ENCODE measurements at places on chromosomes 3 and 15. TPM values are rescaled to one million over a fixed set of nuclear protein-coding genes. Genes with fewer than 3 reads are reported as not detected.

MGLL gene
- 31.9 TPM for total RNA-seq

MYLK gene
- 213 TPM for total RNA-seq

- no peak for DNase-seq
These were observed 151.6 kb downstream of the IL5RA start for GRCh38 chr3:2958551-2958950.

DNA sequence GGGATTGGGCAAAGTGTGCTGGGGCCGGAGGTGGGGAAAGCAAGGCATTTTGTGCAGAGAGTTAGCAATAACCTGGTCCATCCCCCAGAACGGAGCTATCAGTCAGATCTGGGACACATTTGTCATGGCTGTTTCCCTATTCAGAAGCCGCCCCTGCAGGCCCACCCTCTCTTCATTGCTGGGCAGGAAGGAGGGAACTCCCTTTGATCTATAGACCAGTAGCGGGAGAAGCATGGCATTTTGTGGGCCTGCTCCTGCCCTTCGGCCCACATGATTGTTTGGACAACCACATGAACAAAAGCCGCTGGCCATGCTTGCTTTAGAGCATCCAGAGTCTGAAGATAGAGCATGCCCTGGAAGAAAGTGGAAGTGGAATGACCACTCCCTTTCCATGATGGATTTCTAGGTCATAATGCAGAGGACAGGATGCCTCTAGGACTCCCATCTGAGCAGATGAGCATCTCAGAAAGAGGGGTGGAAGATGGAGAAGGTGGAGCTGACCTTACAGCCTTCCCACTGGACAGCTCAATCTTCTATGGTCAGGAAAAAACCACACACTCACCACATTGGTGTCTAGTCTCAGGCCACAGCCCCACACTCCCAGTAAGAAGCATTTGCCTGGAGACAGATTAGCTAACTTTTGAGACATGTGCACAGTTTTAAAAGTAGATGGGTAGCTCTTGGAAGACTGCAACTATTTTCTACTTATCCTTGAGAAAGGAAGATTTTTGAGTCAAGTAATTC is 11.9 kb upstream of the LRTM1 start:
- DNase-seq, result no peak

DNA sequence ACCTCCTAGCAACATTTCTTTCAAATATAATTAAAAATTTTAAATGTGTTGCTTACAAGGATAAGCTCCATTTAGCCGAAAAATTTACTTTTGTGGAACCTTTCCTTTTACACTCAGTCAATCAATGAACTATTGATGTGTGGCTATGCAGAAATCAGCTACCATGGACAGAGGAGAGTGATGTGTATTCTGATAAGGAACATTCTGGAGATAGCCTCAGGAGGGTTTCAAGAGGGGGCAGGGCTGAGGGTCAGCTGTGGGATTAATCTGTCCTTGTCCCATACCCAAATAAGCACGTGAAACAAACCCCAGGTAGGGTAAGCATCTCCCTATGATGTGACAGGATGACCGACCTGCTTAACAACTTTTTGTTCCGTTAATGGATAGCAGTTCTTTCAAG is 192.6 kb upstream of the PROK2 start:
- DNase-seq, result no peak

- no peak for DNase-seq
These were observed 53.4 kb downstream of the SYNPR start for GRCh38 chr3:63331520-63331919.

GRCh38 chr15:38672814-38673670 is 108.4 kb upstream of the RASGRP1 start:
- DNase-seq, result no peak

GRCh38 chr15:58515807-58516206 is 84.0 kb downstream of the LIPC start:
- DNase-seq, result no peak

DNA sequence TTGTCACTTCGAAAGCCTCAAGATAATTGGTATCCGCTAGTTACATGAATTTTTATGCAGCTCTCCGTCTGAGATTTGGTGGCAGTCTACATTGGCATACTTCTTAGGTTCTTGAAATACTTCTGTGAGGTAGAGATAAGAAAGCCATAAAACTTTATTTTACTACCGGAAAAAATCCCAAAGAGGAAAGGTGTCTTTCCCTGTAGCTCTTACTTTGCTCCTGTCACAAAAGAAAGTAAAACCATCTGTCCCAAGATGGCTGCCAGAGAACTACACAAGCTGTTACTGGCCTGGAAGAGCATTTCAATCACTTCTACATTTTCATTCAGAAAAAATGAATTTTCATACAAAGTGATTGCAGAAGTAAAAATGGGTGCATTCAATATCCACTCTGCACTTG is 214.8 kb upstream of the ST8SIA2 start:
- DNase-seq, result no peak

DNA sequence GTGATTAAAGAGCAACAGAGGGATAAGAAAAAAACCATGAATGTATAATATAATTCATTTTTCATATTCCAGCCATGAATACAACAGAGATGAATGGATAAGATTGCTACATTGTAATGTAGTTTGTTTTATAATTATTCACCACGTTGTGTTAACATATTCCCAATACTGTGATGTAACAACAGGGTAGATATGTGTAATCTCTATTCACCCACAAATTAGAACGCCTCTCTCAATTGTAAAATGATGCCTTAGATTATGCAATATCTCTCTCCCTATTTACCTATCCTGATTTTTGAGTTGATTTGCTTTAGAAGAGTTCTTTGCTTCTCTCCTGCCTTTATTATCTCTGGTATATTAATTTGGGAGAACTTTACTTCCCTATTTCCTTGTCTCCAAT is 193.6 kb downstream of the AGBL1 start:
- no peak for DNase-seq

DNA sequence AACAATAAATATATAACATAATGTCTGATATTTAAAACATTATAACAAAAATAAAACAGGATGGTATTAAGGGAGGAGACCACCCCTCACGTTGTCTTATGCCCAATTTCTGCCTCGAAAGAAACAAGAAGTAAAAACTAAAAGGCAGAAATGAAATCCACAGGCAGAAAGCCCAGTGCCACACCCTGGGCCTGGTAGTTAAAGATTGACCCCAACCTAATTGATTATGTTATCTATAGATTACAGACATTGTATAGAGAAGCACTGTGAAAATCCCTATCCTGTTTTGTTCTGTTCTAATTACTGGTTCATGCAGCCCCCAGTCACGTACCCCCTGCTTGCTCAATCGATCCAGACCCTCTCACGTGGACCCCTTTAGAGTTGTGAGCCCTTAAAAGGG is 22.3 kb upstream of the ACP3 start:
- DNase-seq, result no peak

DNA sequence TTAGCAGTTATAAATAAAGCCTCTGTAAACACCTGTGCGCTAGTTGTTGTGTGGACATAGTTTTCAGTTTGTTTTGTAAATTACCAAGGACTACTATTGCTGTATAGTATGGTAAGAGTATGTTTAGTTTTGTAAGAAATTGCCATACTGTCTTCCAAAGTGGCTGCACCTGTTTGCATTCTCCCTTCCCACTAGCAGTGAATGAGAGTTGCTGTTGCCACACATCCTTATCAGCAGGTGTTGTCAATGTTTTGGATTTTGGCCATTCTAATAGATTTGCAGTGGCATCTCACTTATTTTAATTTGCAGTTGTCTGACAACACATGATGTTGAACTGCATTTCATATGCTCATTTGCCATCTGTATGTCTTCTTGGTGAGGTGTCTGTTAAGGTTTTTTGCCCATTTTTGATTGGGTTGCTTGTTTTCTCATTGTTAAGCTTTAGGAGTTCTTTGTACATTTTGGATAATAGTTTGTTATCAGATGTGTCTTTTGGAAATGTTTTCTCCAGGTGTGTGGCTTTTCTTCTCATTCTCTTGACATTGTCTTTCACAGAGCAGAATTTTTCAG is 14.9 kb downstream of the TCAIM start:
- no peak for DNase-seq

- DNase-seq, result no peak
These were observed 13.4 kb downstream of the TRA2B start for GRCh38 chr3:185924375-185924774.

DNA sequence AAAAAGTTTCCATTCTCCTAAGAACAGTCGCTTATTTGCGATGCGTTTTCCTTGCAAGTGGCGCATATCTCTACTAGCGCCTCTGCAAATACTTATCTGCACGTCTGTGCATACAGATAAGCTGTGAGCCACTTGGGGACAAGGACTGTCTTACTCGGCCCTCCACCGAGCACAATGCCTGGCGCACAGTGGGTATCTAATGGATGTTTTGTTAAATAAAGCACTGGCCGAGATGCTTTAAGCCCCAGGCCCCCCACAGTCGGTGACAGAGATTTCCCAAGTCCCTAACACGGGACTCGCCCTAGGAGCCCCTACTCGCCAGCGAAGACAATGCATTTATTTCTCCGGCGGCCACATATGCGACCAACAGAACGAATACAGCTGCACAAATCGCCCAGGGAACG is 503 bp downstream of the HLTF start:
- no peak for DNase-seq

DNA sequence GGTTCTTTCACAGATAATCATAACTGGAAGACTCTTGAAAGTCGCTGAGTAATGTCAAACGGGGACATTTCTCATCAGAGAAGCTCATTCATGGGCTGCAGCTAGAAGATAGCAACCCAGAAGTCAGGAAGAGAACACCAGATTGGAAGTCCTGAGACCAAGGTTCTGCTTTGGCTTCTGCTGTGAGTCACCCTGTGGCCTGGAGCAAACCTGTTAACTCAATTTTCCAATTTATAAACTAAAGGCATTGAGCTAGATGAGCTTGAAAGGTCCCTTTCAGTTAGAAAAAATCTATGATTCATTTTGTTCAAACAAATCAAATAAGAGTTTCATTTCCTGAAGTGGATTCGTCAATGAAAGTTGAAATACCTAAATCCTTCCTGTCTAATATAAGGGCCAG is 402.2 kb downstream of the EPHB1 start:
- no peak for DNase-seq
